ENCODE measurements at places on chromosomes 1 and 21. TPM values are rescaled to one million over a fixed set of nuclear protein-coding genes. Genes with fewer than 3 reads are reported as not detected.
A peak's percentile ranks its signal among the peaks of the same experiment; 100 is the strongest.

The GPR52 gene
- 0.09 TPM for polyA plus RNA-seq

The CLIC4 gene
- 22.1 TPM for polyA plus RNA-seq

The HDGF gene
- polyA plus RNA-seq: 163 TPM

The CFHR1 gene
- polyA plus RNA-seq: not detected

The LMOD1 gene
- 11.4 TPM for polyA plus RNA-seq

The LIPI gene
- polyA plus RNA-seq: not detected

The B3GALT5 gene
- polyA plus RNA-seq: under 0.01 TPM

The CDA gene
- polyA plus RNA-seq: 1.2 TPM

The PRKCZ gene
- 0.07 TPM for polyA plus RNA-seq

The LCE1A gene
- not detected for polyA plus RNA-seq

The CD247 gene
- 0.25 TPM for polyA plus RNA-seq

The RHBDL2 gene
- 0.31 TPM for polyA plus RNA-seq

The H6PD gene
- polyA plus RNA-seq: 23.4 TPM

The ZNF326 gene
- polyA plus RNA-seq: 13.1 TPM

The TMPRSS15 gene
- polyA plus RNA-seq: 0.04 TPM

The OVAAL gene
- polyA plus RNA-seq: not detected

The B3GALNT2 gene
- 7.4 TPM for polyA plus RNA-seq

The GBP6 gene
- 0.03 TPM for polyA plus RNA-seq

The DENND2D gene
- polyA plus RNA-seq: 0.51 TPM

The ITGB2 gene
- polyA plus RNA-seq: 2.5 TPM

The SCMH1 gene
- polyA plus RNA-seq: 17.2 TPM

The RNU1-3 gene
- not detected for polyA plus RNA-seq

- DNase-seq: peak; percentile 87
Observed at GRCh38 chr1:17419626-17420328, 19.7 kb downstream of the RCC2 start.

- no peak for DNase-seq
Observed at GRCh38 chr1:15308135-15308534, 61.1 kb downstream of the FHAD1 start.

DNA sequence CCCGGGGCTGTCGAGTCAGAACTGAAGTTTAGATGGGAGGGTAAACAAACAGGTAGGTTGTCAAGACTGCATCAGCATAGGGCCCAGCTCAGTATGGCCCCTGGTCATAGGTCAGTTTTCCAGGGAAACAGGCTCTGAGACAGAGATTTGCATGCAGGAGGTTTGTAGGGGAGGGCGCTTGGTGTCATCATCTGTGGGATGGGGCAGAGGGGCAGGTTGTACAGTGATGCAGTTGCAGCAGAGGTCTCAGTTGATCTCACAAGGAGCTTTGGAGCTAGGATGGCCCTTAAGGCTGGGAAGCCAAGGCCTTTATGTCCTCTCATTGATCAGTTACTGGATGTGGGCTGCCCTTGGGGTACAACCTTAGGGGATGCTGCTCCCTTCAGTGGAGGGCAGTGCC is 38.5 kb upstream of the KCNA10 start:
- DNase-seq: no peak

- DNase-seq: no peak
Observed at GRCh38 chr1:93129507-93130099, 50.5 kb downstream of the MTF2 start.

GRCh38 chr1:71521655-71522264 is 440.9 kb upstream of the ZRANB2 start:
- no peak for DNase-seq

GRCh38 chr1:172885411-172885810 is 165.3 kb downstream of the TNFSF18 start:
- DNase-seq: no peak

DNA sequence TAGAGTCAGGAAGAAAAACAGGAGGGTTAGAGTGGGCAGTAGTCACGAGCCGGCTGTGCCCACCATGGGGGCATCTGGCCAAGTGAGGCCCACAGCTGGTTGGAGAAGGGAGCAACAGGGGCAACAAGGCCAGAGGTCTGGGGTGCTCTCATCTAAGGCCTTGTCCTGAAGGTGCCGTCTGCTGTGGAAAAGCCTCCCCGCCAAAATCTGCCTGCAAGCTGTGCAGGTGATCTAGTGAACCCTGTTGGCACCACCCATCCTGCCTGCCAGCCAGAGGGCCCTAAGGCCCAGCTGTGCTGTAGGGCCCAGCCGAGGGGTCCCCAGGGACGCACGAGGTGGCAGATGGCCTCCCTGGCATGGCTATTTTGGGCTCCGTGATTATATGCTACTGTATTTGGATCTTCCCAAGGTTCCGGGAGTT is 51.3 kb downstream of the LGR6 start:
- DNase-seq: no peak

DNA sequence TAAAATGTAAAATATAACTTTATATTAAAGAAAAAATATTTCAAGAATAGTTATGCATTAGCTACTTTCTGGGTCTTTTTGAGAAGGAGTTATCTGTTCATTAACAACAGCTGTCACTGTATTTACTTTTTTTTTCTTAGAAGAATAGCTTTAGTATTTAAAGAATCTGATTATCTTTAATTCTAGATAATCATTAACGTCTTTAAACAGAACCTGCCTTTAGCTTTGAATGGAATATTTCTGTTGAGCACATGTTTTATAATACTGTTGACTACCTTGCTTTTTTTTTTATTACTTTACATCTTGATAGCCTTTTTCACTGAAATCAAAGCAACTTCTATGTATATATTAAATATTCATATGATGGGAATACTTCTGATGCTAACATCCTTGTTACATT is 132.0 kb downstream of the CLEC20A start:
- no peak for DNase-seq

DNA sequence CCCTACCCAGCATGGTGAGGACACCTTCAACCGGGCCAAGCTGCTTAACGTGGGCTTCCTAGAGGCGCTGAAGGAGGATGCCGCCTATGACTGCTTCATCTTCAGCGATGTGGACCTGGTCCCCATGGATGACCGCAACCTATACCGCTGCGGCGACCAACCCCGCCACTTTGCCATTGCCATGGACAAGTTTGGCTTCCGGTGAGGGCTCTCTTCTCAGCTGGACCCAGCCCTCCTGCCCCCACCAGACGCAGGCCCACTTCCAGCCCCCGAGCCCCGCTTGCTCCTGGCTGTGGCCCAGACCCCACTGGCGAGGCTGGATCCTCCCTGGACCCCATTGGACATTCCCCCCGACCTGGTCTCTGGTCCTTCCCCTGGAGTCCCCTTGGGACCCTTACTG is 5.8 kb downstream of the B4GALT2 start:
- DNase-seq: no peak

DNA sequence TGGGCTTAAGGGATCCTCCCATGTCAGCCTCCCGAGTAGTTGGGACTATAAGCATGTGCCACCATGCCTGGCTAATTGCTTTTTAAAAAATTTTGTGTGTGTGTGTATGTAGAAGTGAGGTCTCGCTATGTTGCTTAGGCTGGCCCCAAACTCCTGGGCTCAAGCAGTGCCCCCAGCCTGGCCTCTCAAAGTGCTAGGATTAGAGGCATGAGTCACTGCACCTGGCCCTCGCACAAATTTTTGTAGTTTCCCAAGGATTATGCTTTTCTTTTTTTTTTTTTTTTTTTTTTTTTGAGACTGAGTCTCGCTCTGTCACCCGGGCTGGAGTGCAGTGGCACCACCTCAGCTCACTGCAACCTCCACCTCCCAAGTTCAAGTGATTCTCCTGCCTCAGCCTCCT is 144.4 kb upstream of the HNRNPU start:
- no peak for DNase-seq

GRCh38 chr1:175498002-175498401 is 245.4 kb downstream of the TNR start:
- DNase-seq: no peak

GRCh38 chr21:27379354-27379753 is 412.5 kb upstream of the ADAMTS5 start:
- no peak for DNase-seq

DNA sequence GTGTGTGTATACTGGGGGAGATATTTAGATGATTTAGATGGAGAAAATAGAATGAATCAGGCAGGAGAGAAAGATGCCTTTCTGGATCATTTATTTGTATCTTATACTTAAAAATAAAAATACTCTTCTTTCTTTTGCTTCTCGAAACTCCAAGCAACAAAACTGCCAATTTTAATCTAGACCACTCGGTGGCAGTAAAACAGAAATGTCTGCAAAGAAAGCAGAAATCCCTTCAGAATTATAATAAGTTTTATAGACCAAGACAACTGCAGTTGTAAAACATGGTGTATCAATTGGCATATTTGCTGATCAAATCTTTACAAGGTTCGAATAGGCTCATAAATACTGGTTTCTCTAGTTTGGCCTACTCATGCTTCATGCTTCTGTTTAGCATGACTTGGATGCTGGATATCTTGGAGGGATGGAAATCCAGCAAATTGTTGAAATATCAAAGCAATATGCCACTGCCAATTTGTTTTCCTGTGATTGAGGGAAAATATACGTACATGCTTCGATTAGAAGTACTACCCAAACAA is 15.1 kb upstream of the C1orf87 start:
- DNase-seq: no peak

DNA sequence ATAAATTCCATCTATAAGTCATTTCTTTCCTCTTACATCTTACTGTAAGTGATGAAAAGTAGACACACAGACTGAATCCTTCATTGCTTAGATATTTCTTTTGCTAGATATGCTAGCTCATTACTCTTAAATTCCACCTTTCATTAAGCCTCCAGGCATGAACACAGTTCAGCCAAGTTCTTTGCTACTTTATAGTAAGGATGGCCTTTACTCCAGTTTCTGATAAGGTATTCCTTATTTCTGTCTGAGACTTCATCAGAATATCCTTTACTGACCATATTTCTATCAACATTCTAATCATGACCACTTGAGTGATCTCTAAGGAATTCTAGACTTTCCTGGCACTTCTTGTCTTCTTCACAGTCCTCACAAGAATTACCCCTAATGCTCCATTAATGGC is 191.7 kb upstream of the KCTD3 start:
- DNase-seq: no peak

DNA sequence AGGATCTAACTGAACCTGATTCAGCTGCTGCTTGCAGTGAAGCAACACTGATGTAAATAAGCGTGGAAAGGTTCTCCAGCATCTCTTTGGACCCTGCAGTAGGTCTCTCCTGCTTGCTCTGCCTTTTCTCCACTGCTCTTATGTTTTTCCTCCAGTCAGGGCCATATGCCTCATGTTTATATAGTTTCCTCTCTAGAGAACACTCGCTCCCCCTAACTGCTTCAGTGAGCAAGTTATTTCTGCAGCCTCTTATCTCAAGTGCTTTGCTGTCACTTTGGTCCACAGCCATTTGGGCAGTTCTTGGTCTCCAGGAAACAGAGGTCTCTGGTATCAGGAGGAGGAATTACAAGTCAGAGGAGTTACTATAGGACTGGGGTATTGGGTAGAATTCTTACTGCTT is 5.3 kb downstream of the PRUNE1 start:
- no peak for DNase-seq

DNA sequence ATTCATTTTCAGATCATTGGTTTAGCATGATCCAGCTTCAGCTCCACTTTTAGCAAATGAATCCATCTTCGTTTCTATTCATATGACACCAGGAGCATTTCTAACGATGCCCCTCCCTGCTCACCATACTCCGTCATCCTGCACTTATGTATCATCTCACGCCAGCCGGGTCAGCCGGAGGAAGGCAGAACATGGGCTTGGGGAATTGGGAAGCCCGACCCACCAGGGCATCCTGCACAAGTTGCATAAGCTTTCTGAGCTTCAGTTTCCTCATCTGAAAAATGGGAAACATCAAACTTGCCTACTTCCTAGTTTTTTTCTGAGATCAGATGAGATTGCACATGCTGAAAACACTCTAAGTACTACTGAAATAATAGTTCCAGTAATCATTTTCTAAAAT is 194.7 kb downstream of the AK5 start:
- DNase-seq: no peak

GRCh38 chr1:27935721-27936120 is 921 bp downstream of the SMPDL3B start:
- DNase-seq: no peak

GRCh38 chr21:35231090-35231489 is 182.0 kb upstream of the RUNX1 start:
- DNase-seq: no peak

DNA sequence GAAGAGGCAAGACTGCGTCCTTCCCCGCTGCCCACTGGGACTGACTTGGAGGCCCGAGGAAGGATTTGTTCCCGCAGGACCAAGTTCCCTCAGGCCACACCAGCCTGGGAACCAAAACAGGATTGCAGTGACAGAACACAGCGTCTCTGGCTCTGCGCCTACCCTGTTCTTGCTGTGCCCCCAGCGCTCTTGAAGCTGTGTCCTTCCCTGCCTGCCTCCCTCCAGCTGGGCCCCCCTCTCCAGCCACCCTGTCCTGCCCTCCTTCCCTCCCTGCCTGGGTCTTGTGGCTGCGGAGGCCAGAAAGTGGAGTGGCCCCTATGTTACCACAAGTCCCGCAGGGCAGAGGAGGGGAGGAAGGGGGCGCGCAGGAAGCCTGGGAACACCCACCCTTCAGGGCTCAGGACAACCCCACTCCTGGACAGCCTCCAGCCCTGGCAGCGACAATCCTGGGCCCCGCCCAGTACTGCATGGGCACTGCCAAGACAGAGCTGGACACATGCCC is 164.9 kb downstream of the DYRK1A start:
- peak; percentile 35 for DNase-seq

GRCh38 chr1:45867697-45868348 is 64.4 kb downstream of the MAST2 start:
- no peak for DNase-seq

- DNase-seq: no peak
Observed at GRCh38 chr21:27244776-27245175, 277.9 kb upstream of the ADAMTS5 start.

GRCh38 chr1:185862235-185862634 is 128.0 kb downstream of the HMCN1 start:
- DNase-seq: no peak

- no peak for DNase-seq
Observed at GRCh38 chr21:46234436-46234950, 5.9 kb upstream of the LSS start.

DNA sequence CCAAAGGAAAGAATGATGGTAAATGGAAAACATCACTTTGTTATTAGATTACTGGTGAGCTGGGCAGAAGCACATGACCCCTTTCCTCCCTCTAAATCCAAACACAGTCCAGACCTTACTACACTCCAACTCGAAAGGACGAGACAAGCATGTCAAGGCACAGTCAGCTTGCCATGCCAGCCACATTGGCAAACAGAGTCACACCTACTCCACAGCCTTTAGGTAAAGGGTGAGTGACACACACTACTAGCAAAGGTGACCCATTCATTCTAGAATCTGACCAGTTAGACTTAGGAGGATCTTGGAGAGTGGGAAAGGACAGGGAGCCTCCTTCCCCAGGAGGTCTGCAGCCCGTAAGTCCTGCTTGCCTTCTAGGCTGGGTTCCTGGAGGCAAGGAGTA is 3.0 kb downstream of the SLC44A3 start:
- no peak for DNase-seq

GRCh38 chr1:9836632-9836960 is 12.8 kb upstream of the CLSTN1 start:
- no peak for DNase-seq

DNA sequence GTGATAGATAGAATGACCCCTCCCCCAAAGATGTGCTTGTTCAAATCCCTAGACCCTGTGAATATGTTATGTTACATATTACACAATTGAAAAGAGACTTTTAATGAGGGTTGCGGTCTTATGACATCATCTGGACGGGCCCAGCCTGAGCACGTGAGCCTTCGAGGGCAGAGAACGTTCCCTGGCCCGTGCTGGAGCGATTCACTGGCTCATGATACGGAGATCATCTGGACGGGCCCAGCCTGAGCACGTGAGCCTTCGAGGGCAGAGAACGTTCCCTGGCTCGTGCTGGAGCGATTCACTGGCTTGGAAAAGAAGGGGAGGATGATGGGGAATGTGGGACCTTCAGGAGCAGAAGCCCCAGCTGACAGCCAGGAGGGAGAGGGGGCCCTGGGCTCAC is 34.4 kb upstream of the COL18A1 start:
- peak; percentile 72 for DNase-seq

Measured in psoas muscle (tissue), 8 donors.